Aorta (tissue), 5 donors: ENCODE measurements at places on chromosomes 2 and 18. TPM values are rescaled to one million over a fixed set of nuclear protein-coding genes. Genes with fewer than 3 reads are reported as not detected.
A peak's percentile ranks its signal among the peaks of the same experiment; 100 is the strongest.

- H3K27ac ChIP-seq, result no peak overlapping the region
- no peaks in the 10 kb centered on the region for H3K36me3 ChIP-seq
- peak; percentile 4 for DNase-seq
- no peaks in the 10 kb centered on the region for H3K4me1 ChIP-seq
- no peak overlapping the region for H3K4me3 ChIP-seq
- no peaks in the 10 kb centered on the region for H3K27me3 ChIP-seq
Measured at GRCh38 chr2:26519396-26520147, 41.6 kb upstream of the OTOF start.

DNA sequence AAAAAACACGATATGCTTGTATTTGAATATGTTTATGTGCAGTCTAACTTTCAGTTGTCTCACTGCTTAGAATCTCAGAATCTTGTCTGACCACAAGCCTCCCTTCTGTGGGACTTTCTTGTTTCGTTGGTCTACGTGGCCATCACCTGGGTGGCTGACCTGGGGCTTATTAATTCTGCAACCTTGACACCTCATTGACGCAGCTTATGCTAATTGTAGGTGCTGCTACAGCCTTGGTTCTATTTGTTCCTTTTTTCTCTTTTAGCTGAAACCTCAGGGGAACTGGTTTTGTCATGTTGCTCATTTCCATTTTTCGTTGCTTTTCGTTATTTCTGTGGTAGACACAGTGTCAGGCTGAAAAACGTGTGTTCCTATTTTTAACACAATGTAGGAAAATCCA lies 273.7 kb downstream of the SLC4A3 start:
- no peak overlapping the region for H3K4me3 ChIP-seq
- DNase-seq, result no peak
- H3K36me3 ChIP-seq, result no peaks in the 10 kb centered on the region
- H3K27ac ChIP-seq, result no peak overlapping the region
- H3K4me1 ChIP-seq, result no peaks in the 10 kb centered on the region

DNA sequence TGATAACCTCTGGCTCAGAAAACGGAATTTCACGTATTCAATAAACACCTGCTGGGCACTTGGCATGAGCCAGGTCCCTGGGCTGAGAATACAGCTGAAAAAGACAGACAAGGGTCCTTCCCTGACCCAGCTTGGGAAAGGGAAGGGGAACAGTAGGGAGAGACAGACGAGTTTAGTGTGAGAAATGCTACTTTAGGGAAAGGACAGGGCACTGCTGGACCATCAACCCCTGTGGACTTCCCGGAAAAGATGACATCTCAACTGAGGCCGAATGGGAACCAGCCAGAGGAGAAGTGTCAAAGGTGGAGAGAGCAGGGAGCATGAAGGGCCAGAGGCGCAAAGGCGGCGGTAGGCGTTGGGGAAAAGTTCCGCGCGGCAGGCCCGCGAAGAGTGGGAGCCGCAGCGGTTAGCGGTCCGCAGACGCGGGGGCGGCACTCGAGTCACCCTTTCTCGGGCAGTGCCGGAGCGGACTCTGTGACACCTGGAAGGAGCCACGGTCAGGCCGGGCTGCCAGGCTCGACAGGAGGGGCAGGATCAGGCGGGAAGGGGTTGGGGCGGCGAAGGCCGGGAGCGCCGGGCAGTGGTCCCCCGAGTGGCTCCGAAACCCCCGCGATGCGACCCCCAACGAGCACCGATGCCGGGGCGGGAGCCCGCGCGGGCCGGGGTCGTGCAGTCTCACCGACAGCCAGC lies 519 bp downstream of the TEX261 start:
- peak overlapping the region; percentile 2 for H3K27ac ChIP-seq
- H3K27me3 ChIP-seq, result no peaks in the 10 kb centered on the region
- H3K4me1 ChIP-seq, result peaks cover 2% of the 10 kb centered on the region
- H3K4me3 ChIP-seq, result peak overlapping the region; percentile 86
- no peaks in the 10 kb centered on the region for H3K36me3 ChIP-seq

DNA sequence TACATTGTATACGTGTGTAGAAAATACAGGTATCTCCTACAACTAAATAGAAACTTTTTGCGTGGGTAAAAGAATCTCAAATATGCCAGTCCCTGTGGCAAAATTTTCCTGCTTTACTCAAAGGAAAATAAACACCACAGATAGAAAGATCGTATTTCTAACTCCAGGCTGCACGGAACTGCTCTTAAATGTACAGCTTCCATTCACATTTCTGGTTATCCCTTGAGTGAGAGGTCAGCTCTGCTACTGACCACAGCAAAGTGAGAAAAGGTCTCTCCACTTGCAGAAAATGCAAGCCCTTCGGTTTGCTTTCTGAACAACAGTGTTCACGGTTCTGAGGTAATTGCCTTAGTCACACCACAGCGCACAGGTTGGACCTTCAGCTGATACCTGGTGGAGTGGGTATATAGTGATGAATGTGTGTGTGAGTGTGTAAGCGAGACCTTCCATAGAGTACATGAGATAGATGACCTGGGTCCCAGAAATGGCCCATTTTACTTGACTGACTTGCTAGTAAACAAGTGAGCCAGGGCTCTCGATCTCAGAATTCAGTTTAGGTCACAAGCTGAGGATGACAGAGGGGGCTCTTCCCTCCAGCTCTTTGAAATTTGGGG lies 52.1 kb downstream of the ALPK2 start:
- DNase-seq, result no peak
- H3K27ac ChIP-seq, result no peak overlapping the region
- H3K4me3 ChIP-seq, result no peak overlapping the region
- peaks cover 2% of the 10 kb centered on the region for H3K27me3 ChIP-seq

- H3K27ac ChIP-seq, result no peak overlapping the region
- no peak overlapping the region for H3K4me3 ChIP-seq
- no peaks in the 10 kb centered on the region for H3K4me1 ChIP-seq
- no peak for DNase-seq
Measured at GRCh38 chr2:5094192-5094591, 598.0 kb upstream of the SOX11 start.

DNA sequence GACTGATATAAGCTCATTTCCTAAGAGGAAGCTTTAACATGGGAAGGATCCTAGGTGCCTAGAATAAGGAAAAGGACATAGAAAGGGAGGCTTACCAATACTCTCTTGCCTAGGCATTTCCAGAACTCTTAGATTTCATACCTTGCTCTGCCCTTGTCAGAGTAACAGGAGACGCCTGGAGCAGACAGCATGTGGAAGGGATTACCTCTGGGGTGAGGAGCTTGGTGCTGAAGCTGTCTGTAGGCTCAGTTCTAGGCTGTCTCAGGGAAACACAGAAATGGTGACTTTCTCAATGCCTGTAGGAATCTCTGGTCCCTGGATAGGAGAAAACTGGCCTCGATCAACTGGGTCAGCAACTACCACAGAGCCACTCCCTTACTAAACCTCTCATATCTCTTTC lies 150.0 kb downstream of the SLC4A3 start:
- H3K36me3 ChIP-seq, result no peaks in the 10 kb centered on the region
- H3K4me3 ChIP-seq, result no peak overlapping the region
- DNase-seq, result no peak

DNA sequence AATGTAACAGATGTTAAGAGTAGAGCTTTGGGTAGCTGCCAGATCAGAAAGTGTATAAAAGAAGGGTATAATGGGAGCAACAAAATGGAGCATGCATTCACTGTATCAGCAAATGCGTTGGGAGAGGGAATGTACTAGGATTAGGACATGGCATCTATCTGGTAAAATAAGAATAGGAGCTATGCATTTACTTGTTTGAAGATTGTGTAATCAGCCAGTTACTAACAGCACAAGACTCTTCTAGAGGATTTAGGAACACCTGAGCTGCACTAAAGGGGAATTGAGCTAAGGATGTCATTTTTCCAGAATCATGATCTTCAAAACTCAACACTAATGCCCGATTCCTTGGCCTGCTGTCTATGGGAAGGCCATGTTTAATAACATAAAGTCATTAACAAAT lies 394.2 kb upstream of the TNP1 start:
- no peak overlapping the region for H3K4me3 ChIP-seq
- H3K27me3 ChIP-seq, result no peaks in the 10 kb centered on the region
- H3K36me3 ChIP-seq, result no peaks in the 10 kb centered on the region
- H3K27ac ChIP-seq, result no peak overlapping the region
- H3K4me1 ChIP-seq, result no peaks in the 10 kb centered on the region
- no peak for DNase-seq

GRCh38 chr2:95392730-95393455 lies 9.6 kb upstream of the FAHD2A start:
- H3K4me3 ChIP-seq, result no peak overlapping the region
- H3K4me1 ChIP-seq, result no peaks in the 10 kb centered on the region
- H3K36me3 ChIP-seq, result no peaks in the 10 kb centered on the region
- H3K27ac ChIP-seq, result no peak overlapping the region
- no peaks in the 10 kb centered on the region for H3K27me3 ChIP-seq
- DNase-seq, result no peak

- H3K27me3 ChIP-seq, result no peaks in the 10 kb centered on the region
- no peak overlapping the region for H3K27ac ChIP-seq
- H3K4me3 ChIP-seq, result no peak overlapping the region
- H3K36me3 ChIP-seq, result no peaks in the 10 kb centered on the region
Measured at GRCh38 chr2:157857881-157858280, 18.2 kb downstream of the ACVR1 start.

DNA sequence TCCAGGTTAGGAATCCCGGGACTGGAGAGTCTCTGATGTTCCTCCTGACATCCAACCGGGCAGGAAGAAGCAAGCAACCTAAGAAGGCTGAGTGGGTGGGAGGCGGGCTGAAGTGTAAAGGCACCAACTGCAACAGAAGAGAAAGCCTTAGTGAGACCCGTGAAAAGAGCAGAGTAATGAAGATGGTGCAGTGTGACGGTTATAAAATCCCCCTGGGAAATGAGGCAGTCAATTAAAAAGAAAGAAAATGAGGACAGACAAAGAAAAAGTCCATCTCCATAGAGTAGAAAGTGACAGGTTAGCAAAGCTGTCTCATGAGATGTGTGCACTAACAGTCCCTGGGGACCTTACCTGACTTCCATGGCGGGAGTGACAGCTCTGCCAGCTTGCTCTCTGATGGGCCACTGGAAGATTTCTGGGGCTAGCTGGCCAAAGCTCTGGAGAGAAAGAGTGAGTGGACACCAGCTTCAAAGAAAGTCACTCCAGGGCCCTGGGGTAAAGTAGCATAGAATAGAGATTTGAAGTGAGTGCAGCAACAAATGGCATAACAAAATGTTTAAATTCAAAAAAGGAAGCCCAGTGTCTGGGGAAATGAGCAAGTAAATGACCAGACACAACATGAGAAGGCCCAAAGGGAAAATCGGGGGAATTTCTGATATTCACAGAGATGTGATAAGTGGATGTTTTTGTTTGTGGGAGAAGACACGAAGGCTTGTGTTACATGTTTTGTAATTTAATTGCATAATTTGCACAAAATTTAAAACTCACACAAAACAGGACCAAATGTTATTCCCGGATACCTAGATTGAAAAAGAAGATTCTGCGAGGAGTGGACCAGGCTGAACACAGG lies 44.1 kb upstream of the IGFBP2 start:
- no peak for DNase-seq
- no peaks in the 10 kb centered on the region for H3K4me1 ChIP-seq
- H3K27ac ChIP-seq, result no peak overlapping the region
- no peaks in the 10 kb centered on the region for H3K36me3 ChIP-seq
- H3K4me3 ChIP-seq, result no peak overlapping the region

DNA sequence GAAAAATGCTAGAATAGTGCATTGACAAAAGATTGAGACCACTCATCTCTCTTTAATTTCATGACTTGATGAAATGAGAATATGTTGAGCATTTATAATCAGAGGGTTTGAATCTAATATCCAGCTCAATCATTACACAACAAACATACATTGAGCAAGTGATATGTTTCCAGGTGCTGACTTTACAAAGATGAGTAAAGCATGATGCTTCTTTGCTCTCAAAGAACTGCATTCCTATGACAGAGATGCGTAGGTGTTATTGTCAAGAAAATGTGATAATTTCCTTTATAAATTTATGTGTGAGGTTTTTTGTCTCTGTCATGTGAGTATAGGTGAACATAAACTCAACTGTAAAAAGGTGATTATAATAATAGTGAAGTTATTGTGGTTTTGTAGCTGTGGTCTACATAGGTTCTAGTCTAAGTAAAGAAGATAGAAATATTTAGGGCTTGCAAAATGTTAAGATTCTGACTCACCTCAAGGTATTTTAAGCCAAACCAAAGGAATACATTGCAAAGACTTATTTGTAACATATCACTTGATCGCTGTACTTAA lies 389.8 kb downstream of the GALNT13 start:
- H3K4me3 ChIP-seq, result no peak overlapping the region
- no peak overlapping the region for H3K27ac ChIP-seq
- no peaks in the 10 kb centered on the region for H3K4me1 ChIP-seq

DNA sequence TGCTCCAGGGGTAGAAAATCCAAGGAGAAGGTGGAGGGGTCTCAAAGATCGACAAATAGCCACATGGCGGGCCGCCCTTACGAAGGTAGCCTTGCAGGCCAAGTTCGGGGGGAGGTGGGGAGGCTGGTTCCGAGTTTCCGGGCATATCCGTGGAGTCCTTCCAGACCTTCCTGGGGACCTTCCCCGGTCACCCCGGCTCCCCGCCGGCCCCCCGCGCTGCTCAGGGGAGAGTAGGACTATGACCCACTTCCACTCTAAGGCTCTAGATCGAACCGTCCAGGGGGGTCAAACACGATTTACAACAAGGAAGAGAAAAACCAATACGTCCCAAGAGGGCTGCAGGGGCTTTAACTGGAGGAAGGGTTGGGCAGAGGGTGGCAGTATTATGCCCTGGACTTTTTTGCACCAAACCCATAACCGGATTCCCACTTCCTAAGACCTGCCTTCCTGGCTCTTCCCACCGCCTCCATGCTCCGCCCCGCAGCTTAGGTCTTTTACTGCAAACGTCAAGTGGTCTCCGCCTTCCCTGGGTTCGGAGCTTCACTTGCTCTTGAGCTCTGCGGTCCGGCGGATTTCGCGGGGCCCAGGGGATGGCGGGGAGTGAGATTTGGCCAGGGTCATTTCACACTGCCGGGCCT lies 779 bp upstream of the LYPD6 start:
- H3K36me3 ChIP-seq, result no peaks in the 10 kb centered on the region
- no peak for DNase-seq
- H3K4me3 ChIP-seq, result peak overlapping the region; percentile 65
- H3K4me1 ChIP-seq, result no peaks in the 10 kb centered on the region

DNA sequence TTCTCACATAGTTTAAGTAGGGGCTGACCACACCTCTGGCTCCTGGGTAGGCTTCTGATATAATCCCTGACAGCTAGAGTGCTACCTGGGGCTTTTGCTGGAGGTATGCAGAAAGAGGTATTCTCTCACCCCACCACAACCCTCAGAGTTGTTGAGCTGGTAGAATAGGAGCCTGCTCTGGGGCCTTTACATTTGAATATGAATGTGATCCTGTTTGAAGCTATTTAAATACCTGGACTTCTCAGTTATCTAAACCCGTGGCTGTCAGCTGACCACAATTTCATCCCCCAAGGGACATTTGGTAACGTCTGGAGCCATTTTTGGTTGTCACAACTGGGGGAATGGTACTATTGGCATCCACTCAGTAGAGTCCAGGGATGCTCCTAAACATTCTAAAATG lies 669.1 kb downstream of the SATB2 start:
- no peaks in the 10 kb centered on the region for H3K27me3 ChIP-seq
- no peaks in the 10 kb centered on the region for H3K36me3 ChIP-seq
- H3K4me1 ChIP-seq, result no peaks in the 10 kb centered on the region
- H3K4me3 ChIP-seq, result no peak overlapping the region
- H3K27ac ChIP-seq, result no peak overlapping the region

Gene OTOF
- 0.24 TPM for total RNA-seq

Gene CLEC4F
- total RNA-seq, result 0.72 TPM

Gene C1QL2
- total RNA-seq, result not detected

Gene THSD7B
- 5.1 TPM for total RNA-seq

Gene PAX8
- 0.45 TPM for total RNA-seq

Gene DSC2
- total RNA-seq, result 3.8 TPM

Gene STAT4
- 3.8 TPM for total RNA-seq

Gene ALK
- total RNA-seq, result 0.13 TPM

Gene ITGA6
- 67.6 TPM for total RNA-seq
